Vagina (tissue), 2 donors: ENCODE measurements at places on chromosomes 5 and 9.

DNA sequence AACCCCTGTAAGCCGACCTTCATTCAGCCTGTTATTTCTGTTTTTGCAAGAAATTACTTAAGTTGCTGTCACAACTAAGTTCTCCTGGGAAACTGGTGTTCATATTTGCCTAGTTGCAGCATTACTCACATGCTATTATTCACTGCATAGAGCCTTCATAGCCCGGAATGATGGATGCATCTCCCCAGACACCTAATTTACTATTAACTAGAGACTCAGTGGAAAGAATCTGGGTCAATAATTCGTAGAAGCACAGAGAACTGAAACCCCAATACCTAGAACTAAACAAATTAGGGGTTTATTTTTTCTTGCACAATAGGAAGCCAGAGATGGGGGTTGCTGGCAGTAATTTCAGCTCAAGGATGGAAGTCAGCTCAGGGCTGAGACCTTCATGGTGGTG is 45.7 kb upstream of the FAM170A start:
- DNase-seq, result no peak

DNA sequence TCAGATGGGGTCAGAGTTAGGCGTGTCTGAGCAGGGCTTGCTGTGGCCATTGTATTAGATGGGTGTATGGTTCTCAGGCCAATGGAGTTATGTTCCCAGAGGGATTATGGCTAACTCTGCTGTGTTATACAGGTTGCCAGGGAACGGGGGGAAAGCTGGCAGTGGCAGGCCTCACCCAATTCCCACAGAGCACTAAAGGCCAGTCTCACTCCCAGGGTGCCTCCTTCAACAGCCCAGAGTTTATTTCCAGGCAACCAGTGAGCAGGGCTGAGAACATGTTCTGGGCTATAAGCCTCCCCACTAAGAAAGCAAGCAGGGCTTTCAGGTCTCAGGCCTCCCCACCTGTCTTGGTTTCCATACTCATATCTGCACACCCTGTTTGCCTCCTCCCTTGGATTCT is 597.9 kb downstream of the ZNF608 start:
- no peak for DNase-seq

- DNase-seq, result no peak
Measured at GRCh38 chr5:40233268-40233667, 446.4 kb upstream of the PTGER4 start.

DNA sequence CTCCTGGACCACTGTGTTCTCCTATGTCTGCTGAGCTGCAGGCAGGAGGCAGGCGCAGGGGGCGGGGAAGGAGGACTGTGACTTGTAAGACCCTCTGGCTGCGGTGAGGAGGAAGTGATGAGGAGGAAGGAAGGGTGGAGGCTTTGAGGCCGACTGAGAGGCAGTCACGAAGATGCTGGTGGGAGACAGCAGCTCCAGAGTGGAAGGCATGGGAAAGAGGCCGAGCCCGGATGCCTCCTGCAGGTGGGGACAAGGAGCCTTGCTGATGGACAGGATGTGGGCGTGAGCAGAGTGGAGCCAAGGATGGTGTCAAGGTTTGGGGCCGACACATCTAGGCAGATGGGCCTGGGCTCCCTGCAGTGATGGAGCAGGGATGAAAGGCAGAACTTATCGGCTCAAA is 74.3 kb upstream of the ICE1 start:
- DNase-seq, result no peak

DNA sequence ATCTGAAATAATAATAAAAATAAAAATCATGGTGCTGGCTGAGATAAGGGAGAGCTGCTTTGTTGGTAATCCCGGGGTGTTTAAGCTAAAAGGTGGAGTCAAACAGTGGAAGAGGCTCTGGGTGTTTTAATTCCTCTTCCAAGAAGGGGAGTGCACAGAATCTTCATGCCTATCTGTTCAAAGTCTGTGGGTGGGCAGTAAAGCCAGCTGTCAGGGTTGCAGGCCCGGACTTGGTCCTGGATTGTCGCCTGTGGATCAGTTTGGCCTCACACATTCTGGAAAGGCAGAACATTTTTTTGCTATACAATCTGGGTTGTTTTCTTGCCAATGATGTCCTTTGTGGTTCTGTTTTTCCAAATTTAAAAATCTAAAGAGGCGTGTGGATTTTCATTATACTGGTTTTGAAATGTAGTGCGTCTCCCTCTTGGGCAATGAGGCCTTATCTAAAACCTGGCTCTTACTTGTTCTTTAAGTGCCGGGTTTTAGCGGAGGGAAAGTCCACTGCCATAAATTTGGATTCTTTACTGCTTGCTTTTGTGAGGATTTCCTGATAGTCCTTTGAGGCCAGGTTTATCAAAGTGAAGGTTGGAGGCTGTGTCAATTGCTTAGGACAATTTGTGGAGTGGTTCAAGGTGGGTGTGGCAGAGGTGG is 5.8 kb downstream of the ANKDD1B start:
- DNase-seq, result no peak

DNA sequence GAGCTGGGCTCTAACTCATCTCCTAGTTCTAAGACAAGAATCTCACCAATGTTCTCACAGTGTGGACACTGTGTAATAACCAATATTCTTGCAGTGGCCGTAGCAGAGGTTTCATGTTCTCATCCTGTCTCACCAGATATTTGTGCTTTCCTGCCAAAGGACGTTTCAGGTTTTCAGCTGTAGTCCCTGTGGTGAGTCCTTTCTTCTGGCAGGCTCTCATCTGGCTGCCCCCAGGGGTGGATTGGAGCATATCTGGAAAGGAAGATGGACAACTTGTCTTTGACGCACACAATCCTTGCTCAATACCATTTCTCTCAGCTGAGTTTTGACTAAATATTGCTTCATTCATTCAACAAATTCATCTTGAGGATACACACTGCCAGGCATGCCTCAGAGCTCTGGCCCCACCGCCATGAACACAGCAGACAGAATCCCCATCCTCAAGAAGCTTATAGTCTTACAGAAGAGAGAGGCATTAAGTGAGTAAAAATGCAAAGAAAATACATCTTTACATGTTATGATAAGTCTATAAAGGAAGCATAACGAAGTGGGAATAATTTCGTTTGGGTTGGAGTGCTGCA is 33.8 kb upstream of the NEURL1B start:
- no peak for DNase-seq

- DNase-seq, result no peak
Measured at GRCh38 chr5:166992874-166993722, 1298.3 kb upstream of the WWC1 start.

- no peak for DNase-seq
Measured at GRCh38 chr5:143874312-143874711, 62.4 kb downstream of the HMHB1 start.

DNA sequence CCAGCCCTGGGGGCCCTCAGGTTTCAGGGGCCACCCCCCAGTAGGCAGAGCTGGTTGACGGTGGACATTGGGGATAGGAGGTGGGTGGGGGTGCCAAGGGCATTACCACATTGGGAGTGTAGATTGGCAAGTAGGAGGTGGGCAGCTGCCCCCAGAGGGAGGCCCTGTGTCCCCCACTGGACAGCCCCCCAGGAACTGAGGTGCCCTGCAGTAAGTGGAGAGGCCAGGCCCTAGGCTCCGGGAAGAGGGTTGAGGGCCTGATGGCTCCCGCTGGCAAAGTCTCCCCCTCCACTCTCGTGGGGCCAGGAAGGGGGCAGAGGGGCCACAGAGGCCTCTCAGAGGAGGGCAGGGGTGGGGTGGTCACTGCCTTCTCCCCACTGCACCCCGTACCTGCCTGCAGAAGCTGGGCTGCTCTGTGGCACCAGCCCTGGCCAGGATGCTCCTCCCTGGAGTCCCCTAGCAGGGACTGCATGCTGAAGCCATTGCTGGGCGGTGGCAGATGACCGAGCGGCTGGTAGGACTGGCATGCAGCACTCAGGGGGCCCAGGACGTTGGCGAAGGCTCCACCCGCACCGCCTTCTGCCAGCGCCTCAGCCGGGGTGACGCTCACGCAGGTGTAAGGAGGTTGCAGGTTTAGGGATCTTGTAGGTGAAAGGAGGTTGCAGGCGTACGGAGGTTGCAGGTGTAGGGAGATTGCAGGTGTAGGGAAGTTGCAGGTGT is 89.6 kb upstream of the CACNA1B start:
- DNase-seq, result no peak

GRCh38 chr9:7592321-7593316 is 207.0 kb downstream of the DMAC1 start:
- DNase-seq, result no peak

GRCh38 chr5:68898951-68899471 is 194.8 kb upstream of the SLC30A5 start:
- no peak for DNase-seq

DNA sequence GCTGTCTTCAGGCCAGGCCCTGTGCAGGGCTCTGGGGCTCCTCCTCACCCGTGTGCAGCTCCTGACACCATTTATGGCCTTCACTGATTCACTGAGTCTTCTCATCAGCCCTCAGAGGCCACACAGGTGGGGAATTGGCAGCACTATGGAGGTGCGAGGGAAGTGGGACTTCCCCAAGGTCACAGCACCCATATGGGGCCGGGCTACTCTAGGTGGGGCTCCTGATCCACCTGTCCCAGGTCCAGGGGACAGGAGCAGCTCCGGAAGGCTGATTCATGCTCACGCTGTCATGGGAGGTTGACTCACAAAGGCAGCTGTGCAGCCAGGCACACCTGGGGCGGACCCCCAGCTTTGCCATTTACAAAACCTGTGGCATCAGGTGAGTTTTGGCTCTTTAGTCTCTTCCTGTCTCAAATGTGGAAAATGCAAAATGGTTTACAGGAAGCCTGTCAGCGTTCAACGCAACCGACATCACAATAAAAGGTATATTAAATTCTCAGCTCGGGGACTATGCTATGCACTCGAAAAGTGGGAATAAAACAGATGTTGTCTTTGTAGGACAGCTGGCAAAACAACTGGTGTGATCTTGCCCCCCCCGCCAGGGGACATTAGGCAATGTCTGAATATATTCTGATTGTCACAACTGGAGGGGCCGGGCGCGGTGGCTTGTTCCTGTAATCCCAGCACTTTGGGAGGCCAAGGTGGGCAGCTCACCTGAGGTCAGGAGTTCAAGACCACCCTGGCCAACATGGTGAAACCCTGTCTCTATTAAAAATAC is 15.0 kb downstream of the NAIF1 start:
- DNase-seq, result no peak
